CD4-positive, alpha-beta T cell treated with Interferon gamma for 1 hour (primary cell): ENCODE measurements at places on chromosomes 1 and 21.

DNA sequence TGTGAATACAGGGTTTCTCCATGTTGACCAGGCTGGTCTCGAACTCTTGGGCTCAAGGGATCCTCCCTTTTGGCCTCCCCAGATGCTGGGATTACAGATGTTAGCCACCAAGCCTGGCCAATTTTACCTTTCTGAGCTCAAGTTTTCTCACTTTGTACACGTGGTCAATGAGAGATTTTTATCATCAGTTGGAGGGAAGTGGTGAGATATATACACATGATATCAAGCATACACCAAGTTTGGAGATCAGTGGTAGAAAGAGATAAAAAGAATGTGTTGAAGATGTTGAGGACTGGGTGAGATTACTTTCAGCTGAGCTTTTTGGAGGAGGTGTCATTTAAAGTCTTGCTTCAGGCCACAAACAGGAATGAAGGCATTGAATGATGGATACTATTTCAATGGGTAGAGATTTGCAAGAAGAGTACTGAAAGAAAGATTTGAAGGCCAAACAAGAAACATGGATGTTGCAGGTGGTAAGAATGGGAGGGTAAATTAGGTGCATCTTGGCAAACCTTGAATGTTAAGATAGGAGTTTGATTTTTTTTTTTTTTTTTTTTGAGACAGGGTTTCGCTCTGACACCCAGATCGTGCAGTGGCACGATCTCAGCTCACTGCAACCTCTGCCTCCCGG, 3.0 kb upstream of the SESN2 start:
- no peak for DNase-seq

DNA sequence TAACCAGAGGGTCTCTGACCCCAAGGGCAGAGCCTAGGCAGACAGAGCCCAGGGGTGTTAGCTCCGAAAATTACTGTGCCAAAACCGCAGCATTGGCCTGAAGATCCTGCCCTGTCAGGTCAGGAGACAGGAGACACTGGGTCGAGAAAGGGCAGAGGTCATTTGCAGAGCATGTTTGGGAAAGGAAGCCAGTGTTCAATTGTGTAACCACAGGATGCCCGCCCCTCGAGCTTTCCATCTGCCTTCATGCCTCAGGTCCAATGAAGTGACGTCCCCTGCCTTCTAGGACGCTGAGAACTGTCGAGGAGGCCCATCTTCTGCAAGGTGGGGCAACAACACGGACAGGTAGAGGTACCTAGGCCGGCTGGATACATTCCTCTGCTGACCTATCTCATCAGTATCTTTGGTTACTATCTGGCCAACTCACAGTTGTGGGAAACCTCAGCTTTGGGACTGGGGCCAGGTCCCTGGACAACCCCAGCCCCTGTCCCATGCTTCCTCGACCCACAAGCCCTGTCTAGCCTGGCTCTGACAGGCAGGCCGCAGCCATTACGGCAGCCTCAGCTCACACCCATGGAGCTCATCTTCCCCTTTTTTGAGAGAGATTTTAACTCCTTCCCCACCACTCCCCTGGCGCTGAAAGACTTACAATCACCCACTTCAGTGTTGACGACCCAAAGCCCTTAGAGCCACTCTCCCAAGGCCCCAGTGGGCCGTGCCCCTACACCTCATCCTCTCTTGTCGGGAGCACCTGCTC, 1.3 kb downstream of the ARL8A start:
- DNase-seq = no peak

- no peak for DNase-seq
Measured at GRCh38 chr1:214847071-214847810, 235.3 kb upstream of the KCNK2 start.

DNA sequence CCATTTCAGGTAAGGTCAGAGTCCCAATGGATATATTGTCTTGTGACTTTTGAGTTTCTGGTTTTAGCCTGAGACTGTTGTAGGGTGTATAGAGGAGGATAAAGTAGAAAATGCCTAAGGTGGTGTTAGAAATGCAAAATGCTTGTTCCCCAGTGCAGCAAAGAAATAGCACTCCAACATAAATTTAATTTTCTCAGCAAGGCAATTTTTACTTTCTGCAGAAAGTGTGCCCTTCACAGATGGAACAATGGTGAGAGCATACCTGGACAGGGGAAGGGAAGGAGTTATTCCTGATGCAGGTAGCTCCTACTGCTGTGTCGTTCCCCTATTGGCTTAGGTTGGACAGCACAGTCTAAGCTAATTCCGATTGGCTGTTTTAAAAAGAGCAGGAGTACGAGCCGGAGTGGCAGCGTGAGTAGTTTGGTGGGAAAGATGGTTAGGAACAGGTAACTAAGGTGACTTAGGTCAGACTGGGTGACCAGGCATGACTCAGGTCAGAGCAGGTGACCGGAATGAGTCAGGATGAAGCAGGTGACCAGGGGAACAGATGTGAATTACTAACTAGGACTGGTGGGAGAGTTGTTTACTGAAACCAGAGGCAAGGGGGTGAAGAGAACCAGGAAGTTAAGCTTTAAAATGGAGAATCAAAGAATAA, 21.5 kb downstream of the SPATA45 start:
- DNase-seq = no peak

- no peak for DNase-seq
Measured at GRCh38 chr1:45922813-45923212, 119.4 kb downstream of the MAST2 start.

- DNase-seq = no peak
Measured at GRCh38 chr1:93442008-93442666, 5.8 kb upstream of the FNBP1L start.

DNA sequence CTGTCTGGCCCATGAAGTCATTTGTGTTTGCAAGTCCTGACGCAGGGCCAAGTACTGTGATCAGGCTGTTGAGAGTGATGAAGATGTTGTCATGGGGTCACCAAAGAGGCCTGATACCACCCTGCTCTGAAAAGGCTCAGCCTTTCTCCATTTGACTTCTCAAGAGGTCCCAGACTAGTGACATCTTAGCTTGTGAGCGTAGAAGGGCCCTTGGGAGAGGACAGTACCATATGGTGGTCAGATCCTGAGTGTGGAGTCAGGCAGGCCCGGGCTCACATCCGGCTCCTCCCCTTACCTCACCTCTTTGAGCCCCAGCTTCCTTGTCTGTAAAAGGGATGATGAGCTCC, 29.6 kb downstream of the SERINC2 start:
- DNase-seq = no peak

GRCh38 chr1:33715195-33715811, 148.6 kb upstream of the HMGB4 start:
- no peak for DNase-seq

- DNase-seq = peak; percentile 75
Measured at GRCh38 chr1:117658676-117659075, 52.8 kb downstream of the TENT5C start.

GRCh38 chr1:13687151-13687715, 12.8 kb upstream of the PRDM2 start:
- no peak for DNase-seq

DNA sequence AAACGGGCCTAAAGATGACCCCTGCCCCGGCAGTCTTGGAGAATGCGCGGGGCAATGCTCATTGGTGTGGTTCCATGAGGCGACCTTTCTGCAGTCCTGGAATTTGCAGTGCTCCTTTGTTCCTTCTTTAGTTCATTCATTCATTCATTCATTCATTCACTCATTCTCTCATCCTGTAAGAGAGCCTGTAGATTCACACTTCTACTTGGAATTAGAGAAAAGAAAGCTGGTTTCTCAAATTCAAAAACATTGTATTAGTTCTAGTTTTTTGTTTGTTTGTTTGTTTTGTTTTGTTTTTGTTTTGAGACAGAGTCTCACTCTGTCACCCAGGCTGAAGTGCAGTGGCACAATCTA, 31.6 kb downstream of the PAX7 start:
- DNase-seq = no peak

GRCh38 chr1:8133657-8134430, 107.7 kb upstream of the ERRFI1 start:
- no peak for DNase-seq

- DNase-seq = no peak
Measured at GRCh38 chr1:3473381-3473844, 18.9 kb downstream of the ARHGEF16 start.

DNA sequence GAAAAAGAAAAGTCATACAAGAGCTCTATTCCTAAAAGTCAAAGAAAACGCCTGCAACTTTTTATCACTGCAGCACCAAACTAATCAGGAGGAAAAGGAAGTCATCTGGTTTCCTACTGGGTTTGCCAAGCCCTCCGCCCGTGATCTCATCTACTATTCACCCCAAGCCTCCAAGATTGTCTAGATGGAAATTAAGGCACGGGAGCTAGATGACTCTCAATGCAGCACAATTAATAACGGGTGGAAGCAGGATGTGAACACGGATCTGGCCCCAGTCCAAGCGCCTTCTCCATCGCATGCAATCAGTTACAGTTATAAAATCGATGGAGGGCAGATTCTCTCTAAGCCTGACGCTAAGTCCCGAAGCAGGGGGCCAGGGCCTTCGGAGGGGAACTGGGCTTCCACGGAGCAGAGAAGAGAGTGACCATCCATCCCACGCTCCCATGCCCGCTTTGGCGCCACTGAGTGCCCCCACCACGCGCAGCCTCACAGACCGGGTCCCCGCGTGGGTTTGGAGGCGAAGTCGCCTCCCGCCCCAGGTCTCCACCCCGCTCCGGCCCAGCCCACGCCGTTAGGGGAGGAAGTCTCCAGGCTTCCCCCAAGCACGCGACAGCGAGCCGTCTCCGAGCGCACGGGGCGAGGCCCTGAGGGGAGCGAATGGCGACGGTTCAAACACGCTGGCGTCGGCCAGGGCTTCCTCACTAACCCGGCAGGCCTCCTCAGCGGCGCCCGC, 1.8 kb downstream of the HSF2BP start:
- no peak for DNase-seq

DNA sequence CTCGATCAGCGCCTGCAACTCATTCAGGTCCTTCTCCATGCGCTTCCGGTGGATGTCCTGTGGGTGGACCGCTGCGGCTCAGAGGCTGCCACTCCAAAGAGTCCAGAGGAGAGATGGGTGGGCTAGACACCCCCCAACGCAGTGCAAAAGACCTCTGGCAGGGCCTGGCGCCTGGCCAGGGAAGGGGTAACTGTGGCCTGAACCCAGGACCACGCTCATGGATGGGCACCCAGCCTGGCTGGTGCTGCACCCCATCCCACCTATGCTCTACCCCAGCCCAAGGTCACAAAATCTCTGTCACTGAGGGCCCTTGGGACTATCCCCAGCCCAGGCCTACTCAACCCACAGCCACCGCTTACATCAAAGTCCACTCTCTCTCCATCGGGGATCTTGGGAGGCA, 12.2 kb downstream of the TNNT2 start:
- DNase-seq = no peak

DNA sequence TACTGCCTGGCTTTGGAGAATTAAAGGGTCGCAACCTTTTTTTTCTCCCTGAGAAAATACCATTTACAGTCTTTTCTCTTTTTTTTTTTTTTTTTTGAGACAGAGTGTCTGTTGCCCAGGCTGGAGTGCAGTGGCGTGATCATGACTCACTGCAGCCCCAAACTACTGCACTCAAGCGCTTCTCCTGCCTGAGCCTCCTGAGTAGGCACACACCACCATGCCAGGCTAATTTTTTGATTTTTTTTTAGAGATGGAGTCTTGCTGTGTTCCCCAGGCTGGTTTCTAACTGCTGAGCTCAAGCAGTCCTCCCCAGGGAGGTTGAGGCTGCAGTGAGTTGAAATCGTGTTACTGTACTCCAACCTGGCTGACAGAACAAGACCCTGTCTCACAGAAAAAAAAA, 24.6 kb downstream of the UBE4B start:
- DNase-seq = no peak

GRCh38 chr1:9809100-9809510, 14.7 kb downstream of the CLSTN1 start:
- DNase-seq = no peak

DNA sequence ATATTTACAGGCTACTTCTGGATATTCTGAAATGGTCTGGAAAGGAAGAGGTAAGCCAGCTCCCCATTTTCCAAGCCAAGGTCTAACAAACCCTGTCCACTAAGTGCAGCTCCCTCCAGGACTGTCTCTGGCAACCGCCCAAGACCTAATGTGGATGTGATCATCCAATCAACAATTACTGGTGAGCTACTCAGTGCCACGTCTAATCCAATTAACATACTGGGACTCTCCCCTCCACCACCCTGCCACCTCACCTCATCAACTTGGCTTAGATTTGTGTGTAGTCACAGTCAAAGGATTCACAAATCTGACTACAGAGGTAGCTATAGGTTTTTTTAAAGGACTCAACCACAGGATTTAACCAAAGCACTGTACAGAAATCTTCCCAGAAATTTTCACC, 25.4 kb upstream of the S100A7 start:
- no peak for DNase-seq

DNA sequence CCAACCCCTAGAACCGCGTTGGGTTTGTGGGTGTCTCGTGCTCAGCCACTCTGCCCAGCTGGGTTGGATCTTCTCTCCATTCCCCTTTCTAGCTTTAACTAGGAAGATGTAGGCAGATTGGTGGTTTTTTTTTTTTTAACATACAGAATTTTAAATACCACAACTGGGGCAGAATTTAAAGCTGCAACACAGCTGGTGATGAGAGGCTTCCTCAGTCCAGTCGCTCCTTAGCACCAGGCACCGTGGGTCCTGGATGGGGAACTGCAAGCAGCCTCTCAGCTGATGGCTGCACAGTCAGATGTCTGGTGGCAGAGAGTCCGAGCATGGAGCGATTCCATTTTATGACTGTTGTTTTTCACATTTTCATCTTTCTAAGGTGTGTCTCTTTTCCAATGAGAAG, 18.7 kb downstream of the TFF3 start:
- no peak for DNase-seq
